ENCODE measurements at places on chromosomes 12 and 14.
A peak's percentile ranks its signal among the peaks of the same experiment; 100 is the strongest.

- DNase-seq: no peak
Observed at GRCh38 chr14:48035836-48036235, 360.4 kb upstream of the MDGA2 start.

GRCh38 chr12:54688309-54689033 is 40.3 kb upstream of the DCD start:
- DNase-seq: no peak

DNA sequence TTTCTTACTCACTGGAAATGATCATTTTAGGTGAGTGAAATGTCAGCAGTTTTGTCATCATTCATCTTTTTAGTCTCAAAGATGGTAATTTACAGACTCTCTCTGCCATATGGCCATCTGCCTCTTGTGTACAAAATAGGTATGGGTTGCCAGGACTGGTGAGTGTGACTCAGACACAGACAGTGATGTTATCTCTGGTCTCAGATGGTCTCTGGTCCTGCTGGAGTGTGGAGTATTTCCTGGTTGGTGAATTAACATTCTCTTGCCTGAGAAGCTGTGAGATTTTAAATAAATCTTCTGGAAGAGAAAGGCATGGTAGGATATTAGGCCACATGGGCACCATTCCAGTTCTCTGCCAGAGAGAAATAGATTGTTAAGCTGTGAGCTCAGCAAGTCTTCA is 207.0 kb downstream of the ATP23 start:
- no peak for DNase-seq

GRCh38 chr12:69423037-69423905 is 46.9 kb upstream of the FRS2 start:
- DNase-seq: no peak

DNA sequence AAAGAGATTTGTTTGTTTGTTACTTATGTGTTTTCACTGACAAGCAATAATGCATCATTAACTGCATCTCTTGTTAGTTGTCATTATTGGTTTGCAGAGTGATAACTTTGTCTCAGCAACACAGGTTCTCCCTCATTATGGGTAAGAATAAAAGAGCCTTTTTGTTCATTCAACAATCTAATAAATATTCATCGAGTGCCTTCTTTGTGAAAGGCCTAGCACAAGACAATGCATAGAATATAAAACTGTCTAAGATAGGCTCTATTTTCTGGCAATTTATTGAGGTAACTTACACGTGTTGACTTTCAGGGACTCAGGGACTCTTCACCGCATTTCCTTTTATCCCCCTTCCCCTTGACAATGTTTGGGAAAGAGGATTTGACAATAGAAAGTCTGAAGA is 95.5 kb upstream of the KRR1 start:
- no peak for DNase-seq

GRCh38 chr12:122845865-122846621 is 10.8 kb downstream of the HIP1R start:
- DNase-seq: peak; percentile 69

DNA sequence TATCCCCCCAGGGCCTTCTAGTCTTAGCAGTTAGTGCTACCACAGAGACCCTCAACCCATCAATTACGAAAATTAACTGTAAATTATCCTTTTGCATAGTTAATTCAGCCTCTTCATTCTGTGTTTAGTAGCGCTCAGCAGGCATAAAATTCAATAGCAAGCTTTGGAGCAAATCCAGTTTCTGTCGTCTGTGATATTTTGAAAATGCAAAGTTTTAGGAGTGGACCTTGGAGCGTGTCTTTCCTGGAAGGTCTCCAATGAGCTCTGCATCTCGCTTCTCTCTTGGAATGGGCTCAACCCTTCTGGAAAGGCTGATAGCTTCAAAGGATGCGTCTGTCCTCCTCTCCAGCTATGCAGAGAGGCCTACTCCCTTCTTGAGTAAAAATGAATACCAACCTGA is 222.9 kb downstream of the SLC15A4 start:
- no peak for DNase-seq

DNA sequence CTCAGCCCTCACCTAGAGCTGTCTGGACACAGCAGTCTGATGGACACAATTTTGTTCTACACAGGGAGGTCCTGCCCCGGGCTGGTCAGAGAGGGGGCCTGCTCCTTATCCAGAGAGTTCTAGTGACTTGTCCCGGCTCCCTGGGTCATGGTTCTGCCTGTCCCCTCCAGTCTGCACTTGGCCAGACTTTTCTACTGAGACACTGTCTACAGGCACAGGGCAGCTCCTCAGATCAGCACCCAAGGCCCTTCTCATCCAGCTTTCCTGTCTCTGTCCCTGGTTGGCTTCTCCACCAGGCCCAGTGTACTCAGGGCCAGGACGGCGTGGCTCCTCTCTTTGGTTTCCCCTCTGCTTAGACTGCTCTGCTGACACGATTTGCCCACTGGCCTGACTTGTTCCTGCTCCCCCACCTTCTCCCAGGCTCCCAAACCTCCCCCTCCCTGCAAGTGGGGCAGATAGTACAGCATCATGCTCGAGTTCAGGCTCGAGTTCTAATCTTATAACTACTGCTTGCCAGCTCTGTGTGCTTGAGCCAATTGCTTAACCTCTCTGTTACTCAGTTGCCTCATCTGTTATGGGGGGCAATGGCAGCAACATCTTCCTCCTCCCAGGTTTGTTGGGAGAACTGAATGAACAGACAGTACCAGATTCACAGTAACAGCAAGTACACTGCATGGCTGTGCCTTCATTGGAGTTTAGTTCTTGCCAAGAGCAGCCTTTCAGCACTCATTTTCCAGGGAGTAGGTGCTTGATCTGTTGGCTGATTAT is 22.0 kb upstream of the COL2A1 start:
- DNase-seq: no peak

DNA sequence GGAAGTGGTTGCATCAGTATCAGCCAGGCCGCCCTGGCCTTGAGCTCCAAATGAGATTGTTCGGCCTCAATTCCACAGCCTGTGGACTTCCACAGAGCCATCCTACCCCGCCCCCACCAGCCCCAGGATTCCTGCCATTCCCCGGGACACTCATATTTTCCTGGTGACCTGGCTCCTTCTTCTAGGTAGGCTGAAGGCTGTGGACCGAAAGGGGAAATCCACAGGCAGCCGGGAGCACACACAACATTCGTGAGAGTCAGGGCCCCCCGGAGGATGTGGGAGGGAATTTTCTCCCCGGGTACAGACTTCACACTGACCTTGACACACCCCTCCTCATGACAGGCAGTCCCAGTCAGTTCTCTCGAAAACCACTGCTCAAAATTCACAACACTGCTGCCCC is 39.9 kb downstream of the RIN3 start:
- DNase-seq: no peak

DNA sequence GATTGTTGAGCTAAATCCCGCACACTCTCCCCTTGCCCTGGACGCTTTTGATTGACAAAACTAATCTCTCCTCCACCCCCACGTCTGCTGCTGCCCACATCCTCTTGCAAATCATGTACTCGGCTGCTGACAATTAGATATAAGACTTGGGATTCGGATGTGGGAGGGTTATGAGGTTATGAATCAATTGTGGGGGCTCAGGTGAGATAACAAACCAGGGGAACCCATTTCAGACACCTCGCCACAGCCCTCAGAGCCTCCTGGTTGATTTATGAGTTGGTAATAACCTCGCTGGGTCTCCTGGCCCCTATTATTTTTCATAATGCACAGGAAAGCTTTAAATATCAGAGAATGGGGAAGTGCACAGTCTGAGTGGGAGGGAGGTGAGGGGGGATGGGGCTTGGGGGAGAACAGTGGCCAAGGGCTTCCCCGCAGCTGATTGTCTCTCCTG is 449.9 kb downstream of the DPF3 start:
- DNase-seq: no peak

DNA sequence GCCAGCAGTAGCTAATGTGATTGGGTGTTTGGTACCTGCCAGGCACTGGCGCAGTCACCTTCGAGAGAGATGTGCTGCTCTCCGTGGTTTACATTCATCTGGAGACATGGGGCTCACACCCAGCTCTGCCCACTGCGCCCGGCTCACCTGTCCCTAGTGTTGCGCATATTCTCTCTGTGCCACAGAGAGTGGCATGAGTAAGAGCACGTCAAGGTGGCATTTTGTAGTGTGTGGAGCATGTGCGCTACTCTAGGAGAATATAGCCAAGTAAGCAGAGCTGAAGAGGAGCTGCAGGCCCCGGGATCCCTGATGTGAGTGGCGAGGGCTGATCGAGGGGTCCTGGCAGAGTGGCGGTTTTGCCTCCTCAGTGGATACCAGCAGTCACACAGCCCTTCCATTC is 46.9 kb downstream of the TPCN1 start:
- DNase-seq: no peak

- peak; percentile 52 for DNase-seq
Observed at GRCh38 chr12:111596985-111597830, 1.9 kb downstream of the ATXN2 start.

DNA sequence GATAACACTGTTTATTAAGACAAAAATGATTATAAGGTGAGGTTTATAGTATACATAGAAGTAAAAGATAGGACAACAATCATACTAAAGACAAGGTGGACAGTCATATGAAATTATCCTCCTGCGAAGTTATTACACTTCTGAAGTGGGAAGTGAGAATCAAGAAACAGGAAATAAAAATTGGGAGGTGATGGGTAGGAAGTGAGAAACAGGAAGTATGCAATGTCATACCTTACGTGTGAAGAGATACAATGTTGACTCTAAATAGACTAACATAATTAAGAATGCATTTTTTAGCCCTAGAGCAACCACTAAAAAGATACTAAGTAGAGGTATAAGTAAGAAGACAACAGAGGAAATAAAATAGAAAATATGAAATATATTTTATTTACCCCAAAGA is 43.7 kb downstream of the GRIN2B start:
- DNase-seq: no peak

- no peak for DNase-seq
Observed at GRCh38 chr14:23563473-23564180, 4.0 kb downstream of the AP1G2 start.

- no peak for DNase-seq
Observed at GRCh38 chr12:127054531-127054930, 1212.4 kb upstream of the TMEM132C start.

- DNase-seq: no peak
Observed at GRCh38 chr12:132489078-132489601, 811 bp upstream of the FBRSL1 start.

DNA sequence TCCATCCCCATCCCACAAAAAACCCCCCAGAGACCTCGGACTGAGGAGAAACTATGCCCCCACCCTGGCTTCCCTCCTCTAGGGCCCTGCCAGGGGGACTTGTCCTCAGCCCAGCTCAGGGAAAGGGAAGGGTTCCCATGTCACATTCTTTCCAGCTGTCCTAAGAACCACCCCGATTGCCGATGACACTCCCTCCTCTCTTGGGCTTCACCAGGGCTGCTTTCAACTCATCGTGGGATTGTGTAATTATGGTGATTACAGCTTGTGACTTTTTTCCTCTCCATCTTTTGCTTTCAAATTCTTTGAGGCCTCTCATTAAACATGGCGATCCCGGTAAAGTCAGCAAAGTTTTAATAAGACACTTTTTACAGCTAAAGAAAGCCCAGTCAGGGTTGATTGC is 344.0 kb downstream of the DPF3 start:
- DNase-seq: no peak

DNA sequence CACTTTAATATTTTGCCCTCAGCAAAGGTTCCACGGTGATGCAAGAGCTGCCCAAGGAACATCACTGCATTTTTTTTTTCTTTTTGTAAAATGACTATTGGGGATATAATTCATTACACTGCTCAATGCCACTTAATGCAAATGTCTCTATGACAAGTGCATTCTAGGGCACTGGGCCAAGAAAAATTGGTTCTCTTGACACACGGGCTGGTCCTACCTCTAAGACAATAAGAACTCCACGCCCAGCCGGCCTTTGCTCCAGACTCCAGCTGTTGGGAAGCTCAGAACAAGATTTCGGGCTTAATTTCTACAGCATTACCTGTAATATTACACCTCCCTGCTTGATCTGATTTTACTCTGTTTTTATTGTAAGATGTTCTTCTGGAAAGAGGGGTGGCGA is 48.8 kb upstream of the VRK1 start:
- peak; percentile 31 for DNase-seq

- DNase-seq: no peak
Observed at GRCh38 chr14:39229222-39229543, 4.5 kb upstream of the MIA2 start.

GRCh38 chr14:89700801-89701200 is 253.7 kb downstream of the EFCAB11 start:
- DNase-seq: peak; percentile 48

DNA sequence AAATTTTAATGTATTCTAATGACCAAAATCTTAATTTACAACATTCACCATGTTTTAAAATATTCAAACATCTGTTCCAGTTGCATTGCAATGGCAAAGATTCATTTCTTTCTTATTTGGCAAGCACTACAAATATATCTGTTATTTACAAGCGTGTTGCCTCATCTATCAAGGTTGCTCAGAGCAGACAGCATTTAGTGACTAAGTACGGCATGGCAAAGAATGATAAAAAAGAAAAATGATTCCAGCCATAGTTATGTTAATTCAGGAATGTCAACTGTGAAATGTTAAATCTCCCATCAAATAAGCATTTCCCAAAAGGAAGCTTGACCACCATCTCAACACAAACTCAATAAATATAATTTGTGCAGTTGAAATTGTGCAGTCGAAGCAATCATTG is 312.1 kb downstream of the SEC23A start:
- DNase-seq: no peak

DNA sequence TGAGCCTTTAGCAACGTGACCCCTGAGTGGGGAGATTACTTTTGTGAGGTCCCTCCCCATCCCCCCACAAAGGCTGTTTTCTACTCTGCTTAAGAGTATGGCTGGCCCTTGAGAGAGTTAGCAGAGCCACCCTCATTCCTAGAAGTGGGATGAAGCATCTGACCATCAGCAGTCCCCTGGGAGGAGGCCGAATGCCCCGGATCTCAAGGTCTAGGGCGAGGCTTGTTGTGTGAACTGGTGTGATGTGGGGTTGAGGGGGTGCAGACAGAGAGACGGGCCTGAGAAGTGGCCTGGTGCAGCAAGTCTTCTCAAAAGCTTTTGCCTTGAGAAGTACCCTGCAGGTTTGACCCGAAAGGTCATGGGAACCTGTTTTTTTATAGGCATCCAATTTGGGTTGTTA is 153.0 kb upstream of the FKBP4 start:
- DNase-seq: no peak

All from NCI-H510A treated with DMSO at 0.1 percent for 48 hours (cell line).